ENCODE measurements at places on chromosomes 16 and 17.

DNA sequence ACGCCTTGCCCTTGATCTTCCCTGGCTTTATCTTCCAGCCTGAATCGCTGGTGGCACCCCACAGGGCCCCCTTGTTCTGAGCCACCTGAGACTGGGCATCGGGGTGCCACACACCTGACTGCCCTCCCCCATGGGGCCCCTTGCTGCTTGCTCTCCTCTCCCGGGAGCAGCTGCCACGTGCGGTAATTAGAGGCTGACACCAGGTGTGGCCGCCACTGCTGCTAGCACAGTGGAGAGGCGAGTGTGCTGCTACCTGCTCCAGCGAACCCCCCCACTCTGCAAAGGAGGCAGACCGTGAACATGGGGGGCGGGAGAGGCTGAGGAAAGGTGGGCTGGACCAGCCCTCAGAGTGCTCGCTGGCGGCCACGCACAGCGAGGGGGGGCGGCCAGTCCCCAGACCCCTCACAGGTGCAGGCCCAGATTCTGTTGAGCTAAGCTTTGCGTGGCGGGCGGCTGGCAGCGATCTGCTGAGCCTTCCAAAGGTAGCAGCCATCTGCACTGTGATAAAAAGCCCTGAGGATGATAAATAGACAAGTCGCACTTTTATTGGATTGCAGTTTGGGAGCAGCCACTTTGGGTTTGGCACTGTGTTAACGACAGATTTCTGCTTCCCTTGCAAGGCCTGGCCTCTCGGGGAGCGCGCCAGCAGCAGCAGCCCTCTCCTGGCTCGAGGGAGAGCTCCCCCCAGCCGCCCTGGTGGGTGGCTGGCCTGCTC, 167.9 kb upstream of the GSE1 start:
- DNase-seq, result no peak

DNA sequence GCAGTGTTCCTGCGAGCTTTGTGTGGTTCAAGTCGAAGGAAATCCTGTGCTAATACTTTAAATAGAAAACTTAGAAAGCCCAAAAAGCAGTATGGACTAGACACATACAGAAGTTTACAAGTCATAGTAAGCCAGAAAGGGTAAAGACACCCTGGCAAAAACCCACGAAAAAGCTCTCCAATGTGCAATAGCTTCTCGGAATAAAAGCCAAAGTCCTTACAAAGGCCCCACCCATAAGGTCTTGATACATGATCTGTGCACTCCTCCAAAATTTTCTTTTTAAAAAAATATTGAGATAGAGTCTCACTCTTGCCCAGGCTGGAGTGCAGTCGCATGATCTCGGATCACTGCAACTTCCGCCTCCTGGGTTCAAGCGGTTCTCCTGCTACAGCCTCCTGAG, 10.3 kb downstream of the C16orf86 start:
- DNase-seq, result no peak

- no peak for DNase-seq
Measured at GRCh38 chr17:28716740-28717577, 709 bp downstream of the RAB34 start.

GRCh38 chr16:72159801-72160200, 12.2 kb downstream of the PMFBP1 start:
- DNase-seq, result no peak

All from KG1 (cell line).